SJSA1 (cell line): ENCODE measurements at places on chromosomes 13 and 19.
A peak's percentile ranks its signal among the peaks of the same experiment; 100 is the strongest.

GRCh38 chr13:50636007-50636704 lies 207.3 kb downstream of the DLEU7 start:
- DNase-seq, result no peak

DNA sequence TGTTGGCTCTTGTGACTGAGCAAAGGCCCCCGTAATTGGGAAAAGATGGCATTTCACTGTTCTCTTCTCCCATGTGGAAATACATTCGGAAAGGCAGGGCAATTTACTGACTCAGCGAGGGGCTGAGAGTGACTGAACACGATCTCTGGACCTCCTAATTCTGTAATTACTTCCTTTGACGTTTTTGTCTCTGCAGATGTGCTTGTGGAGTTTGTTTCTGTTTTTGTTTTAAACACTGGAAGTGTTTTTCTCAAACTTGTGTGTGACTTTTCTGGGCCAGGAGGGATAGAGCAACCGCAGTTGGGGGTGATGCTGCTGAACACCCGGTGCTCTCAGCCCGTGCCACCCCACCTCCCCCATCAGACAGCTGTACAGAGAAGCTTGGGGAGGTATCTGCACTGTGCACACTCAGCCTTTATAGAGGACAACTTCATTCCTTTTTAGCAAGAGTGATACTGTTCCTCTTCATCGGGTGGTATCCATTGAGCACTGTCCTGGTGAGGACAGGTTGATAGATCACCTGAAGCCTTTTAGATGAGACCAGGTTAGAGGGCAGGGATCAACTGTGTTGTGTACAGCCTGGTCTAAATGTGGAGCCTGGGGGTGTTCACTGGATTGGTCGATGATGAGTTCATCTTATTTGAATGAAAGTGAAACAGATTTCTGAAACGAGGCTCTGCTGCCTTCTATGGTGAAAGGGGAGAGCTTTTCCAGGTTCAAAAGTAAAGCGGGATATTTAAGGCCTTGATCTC lies 117.4 kb downstream of the ESD start:
- DNase-seq, result no peak

GRCh38 chr13:35474496-35475211 lies 1.8 kb downstream of the MAB21L1 start:
- DNase-seq, result no peak

DNA sequence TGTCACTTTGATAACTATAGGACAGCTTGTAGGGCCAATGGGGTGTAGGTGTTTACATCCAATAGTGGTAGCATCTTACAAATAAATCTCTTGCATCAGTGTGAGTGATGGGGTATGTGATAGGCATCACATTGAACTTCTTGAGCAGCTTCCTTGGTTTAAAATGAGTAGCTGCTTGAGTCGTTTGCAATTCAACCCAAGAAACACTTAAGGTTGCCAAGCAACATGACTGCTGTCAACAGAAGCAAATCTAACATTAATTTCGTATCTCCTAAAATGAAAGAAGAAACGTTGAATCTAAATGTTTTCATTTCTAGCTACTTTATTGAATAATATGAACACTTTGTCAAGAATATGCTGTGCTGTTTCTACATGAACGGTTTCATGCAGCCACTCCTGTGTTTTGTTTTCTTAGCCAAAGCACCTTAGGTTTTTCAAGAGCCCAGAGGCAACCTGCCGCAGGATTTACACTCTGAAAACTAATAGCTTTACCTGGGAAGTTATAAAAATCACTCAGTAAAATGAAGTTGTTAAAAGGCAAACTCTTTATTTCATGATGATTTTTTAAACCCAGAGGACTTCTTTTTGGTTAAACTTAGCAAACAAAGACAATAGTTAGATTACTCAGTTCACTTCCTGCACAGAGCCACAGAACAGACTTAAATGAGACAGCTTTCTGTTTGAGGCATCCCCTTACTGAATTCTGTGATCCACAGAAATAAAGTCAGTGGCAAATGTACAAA lies 305.2 kb downstream of the MTUS2 start:
- DNase-seq, result no peak

DNA sequence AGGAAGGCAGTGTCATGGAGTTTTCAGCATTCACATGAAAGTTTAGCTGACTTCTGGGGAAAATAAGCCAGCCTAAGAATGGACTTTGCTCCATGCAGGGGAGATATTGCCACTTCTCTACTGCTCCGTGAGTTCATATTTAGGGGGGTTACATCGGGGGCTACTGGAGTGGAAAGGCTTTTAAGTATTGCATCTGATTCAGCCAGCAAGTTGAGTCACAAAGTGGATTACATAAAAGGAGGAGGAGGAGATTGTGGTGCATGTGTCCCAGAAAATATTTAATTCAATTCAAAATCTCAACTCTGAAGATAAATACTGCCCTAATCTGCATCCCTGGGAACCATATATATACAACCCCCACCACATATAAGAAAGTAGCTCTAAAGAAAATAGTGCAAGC lies 617.2 kb downstream of the DCT start:
- DNase-seq, result peak; percentile 44

- DNase-seq, result no peak
Measured at GRCh38 chr19:3359919-3360420, 6.4 kb upstream of the NFIC start.

DNA sequence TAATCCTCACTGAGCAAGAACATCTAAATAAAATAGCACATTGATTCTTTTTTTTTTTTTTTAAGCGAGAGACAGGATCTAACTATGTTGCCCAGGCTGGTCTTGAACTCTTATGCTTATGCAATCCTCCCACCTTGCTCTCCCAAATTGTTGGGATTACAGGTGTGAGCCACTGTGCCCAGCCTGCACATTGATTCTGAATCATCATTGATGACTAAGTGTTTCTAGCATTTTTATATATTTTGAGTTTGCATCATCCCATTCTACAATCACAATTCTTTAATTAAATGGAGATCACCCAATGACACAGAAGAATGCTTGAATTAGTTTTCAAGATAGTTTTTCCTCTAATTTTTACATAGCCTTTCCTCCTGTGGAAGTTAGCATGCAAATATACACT lies 354.1 kb downstream of the KLF5 start:
- DNase-seq, result no peak

GRCh38 chr19:38059897-38060296 lies 152.9 kb downstream of the SIPA1L3 start:
- no peak for DNase-seq

GRCh38 chr13:114025714-114026431 lies 52.0 kb upstream of the C13orf46 start:
- peak; percentile 63 for DNase-seq

DNA sequence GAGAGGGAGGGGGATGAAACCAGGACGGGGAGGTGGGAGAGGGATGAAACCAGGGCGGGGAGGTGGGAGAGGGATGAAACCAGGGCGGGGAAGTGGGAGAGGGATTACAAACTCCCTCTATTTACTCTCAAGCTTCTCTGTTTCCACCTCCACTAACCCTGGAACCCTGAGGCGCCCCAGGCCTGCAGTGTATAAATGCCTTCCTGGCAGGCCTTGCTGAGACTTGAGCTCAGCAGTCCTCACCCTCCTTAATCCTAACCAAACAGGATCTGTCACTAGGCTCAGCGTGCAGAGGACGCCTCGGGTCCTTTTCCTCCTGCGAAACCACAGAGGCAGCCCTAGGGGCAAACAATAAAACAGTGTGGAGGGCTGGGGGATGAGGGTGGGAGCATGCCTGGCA lies 32.1 kb upstream of the OR1M1 start:
- no peak for DNase-seq
